ENCODE measurements at places on chromosomes 5 and 9.

DNA sequence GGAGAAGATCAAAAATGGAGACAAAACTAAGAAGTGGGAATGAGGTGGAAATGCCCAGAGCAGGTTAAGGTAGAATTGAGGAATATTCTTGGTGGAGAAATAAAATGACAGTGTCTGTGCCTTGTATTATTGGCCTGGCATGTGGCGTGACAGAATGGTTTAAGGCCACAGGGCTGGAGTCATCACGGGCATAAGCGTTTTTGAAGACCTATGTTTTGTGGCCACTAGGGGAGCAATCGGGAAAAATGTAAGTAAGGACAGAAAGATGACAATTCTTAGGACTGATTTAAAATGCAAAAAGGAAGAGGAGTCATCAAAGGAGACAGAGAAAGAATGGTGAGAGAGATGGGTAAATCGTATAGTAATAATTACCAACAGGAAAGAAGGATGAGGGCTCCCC, 72.2 kb upstream of the EPB41L4A start:
- DNase-seq = no peak

- no peak for DNase-seq
Measured at GRCh38 chr5:79562351-79563246, 48.7 kb upstream of the HOMER1 start.

DNA sequence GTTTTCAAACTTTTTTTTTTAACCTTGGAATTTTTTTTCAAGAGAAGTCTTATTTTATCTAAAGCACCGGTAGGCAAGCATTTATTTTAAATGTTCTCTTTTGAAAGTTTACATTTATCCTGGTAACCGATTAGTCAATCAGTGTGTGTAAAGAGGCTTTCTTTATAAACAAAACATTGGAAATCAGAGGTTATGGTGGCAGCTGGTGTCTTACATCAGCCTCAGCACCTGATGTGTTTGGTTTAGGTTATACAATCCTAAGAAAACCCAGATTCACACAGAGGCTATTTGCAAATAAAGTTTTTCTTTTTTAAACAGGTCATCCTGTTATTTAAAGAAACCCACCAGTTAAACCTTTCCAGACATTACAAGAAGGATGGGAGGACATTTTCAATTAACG, 173.3 kb upstream of the GDNF start:
- no peak for DNase-seq

DNA sequence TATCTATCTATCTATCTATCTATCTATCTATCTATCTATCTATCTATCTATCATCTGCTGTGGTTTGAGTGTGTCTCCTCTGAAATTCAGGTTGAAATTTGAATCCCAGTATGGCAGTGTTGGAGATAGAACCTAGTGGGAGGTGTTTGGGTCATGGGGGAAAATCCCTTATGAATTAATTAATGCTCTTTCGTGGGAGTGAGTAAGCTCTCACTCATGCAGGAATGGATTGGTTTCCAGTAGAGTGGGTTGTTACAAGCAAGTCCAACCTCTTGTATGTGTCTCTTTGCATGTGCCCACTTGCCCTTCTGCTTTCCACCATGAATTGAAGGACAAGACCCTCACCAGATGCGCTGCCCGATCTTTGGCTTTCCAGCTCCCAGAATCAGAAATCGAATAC, 113.0 kb downstream of the ANXA1 start:
- no peak for DNase-seq

DNA sequence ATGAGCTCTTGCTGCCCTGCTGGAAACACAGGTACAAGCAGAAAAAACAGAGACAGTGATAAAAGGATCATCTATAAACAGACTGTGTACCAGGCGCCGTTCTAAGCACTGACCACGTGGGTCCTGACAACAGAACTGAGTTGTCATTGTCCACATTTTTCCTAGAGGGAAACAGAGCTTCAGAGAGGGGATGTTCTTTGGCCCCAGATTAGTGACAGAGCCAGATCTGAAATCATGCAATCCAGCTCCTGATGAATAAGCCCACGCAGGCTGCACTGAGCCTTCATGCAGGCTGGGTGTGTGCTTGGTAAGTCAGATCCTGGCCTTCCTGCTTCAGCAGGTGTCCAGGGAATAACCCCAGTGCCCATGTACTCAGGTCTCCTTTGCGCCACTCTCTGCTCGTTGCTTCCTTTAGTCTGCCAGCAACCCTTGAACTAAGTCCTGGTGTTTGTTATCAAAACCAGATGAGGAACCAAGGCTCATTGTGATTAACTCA, 22.8 kb upstream of the TCF7 start:
- DNase-seq = no peak

- no peak for DNase-seq
Measured at GRCh38 chr9:87119328-87119881, 172.1 kb upstream of the GAS1 start.

DNA sequence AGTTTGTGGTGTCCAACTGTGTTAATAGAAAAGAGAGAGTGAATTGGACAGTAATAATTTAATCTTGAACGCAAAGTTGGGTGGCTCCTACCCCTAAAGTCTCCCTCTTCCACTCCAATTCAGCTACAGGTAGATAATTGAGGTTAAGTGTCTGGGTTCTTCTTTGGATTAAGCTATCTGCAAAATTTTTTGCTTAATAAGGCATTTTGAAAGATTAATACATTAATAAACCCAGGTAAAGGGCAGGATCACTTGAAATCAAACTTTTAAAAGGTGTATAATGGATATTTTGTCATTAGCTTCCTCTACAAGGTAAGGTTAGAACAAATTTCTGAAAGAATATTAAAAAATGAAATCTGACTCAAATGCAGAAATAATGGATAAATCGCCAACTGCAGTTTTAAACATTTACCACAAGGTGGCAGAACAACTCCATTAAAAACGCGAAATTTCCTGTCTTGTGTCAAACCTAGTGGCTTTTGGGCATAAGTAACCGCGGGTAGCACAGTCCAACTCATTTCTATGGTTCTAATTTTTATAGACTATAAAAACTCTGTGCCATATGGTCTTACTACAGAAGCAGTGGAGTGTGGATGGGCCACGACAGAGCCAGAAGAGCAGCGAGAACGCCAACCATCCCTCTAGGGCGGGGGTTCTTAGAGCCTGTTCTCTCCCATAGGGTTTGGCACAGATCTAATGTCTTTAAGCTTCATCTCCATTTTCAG, 276.5 kb downstream of the ARHGEF28 start:
- no peak for DNase-seq

All from SIG-M5 (cell line).